Astrocyte (in vitro differentiated cells and primary cell): ENCODE measurements at places on chromosomes 7 and 10. TPM values are rescaled to one million over a fixed set of nuclear protein-coding genes. Genes with fewer than 3 reads are reported as not detected.

GRCh38 chr10:119049777-119050176, 20.3 kb downstream of the NANOS1 start:
- H3K4me3 ChIP-seq: no peak overlapping the region
- DNase-seq: no peak
- H3K36me3 ChIP-seq: peaks cover 81% of the 10 kb centered on the region
- no peaks in the 10 kb centered on the region for H3K27me3 ChIP-seq

DNA sequence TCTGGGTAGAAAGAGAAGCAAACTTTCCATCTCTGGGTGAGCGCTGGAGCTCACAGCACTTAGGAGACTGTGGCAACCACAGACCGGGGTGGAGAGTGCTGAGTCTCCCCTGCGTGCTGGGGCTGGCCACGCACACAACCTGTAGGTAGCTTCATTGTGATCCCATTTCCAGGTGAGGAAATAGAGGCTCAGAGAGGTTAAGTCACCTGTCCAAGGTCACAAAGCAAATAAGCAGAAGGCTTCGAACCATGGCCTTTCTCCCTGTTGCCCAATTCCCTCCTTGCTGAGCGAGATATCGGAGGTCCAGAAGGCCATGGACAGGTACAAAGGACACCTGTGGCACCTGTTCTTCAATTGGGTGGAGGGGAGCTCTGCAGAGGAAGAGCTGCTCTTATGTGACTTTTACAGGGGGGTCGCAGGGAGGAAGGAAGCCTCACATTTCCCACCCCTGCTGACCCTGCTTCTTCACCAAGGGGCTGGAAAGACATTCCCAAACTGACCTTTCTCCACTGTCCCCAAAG, 39.4 kb downstream of the ZCCHC24 start:
- H3K4me3 ChIP-seq: no peak overlapping the region
- DNase-seq: no peak
- no peak overlapping the region for H3K27ac ChIP-seq
- no peaks in the 10 kb centered on the region for H3K27me3 ChIP-seq

DNA sequence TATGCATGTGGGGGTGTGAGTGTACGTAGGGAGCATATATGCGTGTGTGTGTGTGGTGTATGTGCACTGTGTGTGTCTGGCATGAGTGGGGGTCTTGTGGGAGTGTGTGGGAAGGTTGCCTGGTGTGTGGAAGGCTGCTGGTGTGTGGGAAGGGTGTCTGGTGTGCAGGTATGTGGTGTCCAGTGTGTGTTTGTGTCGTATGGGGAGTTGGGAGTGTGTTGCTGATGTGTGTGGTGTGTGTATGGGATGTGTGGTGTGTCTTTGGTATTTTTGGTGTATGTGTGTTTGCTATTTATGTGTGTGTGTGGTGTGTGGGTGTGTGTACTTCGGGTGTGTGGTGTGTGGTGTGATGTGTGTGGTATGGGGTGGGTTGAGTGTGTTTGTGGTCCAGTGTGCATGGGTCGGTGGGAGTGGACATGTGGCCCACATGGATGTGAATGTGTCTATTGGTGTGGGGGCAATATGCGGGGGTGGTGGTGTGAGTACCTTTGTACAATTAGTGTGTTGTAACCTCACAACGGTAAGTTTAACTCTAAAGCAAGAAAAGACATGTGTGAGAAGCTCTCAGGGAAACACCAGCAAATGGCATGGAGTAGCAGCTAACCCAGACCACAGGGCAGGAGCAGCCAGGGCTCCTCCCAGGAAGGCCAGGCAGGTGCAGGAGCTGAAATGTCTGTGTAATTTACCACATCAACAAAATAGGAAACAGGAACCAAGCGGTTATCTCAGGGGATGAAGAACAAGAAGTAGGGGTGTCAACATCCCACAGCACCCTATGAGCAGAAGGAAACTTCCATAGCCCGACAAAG, 11.9 kb downstream of the ANTXRL start:
- no peak for DNase-seq
- H3K4me1 ChIP-seq: no peaks in the 10 kb centered on the region
- H3K4me3 ChIP-seq: no peak overlapping the region

The CYP26A1 gene
- 0.18 and 0.53 TPM in 2 replicates for total RNA-seq

GRCh38 chr10:74652664-74653063, 173.7 kb upstream of the KAT6B start:
- H3K36me3 ChIP-seq: no peaks in the 10 kb centered on the region

DNA sequence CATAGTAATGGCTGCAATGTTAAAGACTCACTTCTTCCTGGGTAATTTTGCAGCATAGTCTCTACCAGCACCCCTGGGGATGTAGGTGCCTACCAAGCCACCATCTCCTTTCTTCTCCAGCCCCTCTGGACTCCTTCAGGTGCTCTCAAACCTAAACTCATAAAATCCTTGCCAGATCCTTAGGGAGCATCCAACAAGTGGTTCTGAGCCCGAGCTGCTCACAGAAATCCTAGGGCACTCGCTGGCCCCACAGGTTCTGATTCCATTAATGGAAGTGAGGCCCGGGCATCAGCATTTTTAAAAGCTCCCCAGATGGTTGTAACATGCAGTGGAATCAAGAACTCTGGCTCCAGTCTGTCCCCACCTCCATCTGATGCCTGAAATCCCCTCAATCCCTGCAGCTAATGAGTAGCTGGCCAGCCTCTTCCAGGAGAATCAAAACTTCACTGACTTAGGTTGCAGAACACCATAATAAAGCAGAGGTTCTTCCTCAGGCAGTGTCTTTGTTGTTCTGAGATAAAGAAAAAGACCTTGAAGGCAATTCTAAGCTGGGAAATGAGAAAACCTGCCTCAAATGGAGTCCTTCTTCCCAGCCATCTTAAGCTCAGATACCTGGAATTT, 336.8 kb downstream of the KCNMA1 start:
- no peak overlapping the region for H3K4me3 ChIP-seq
- peaks cover 15% of the 10 kb centered on the region for H3K4me1 ChIP-seq
- no peaks in the 10 kb centered on the region for H3K36me3 ChIP-seq
- no peak for DNase-seq

DNA sequence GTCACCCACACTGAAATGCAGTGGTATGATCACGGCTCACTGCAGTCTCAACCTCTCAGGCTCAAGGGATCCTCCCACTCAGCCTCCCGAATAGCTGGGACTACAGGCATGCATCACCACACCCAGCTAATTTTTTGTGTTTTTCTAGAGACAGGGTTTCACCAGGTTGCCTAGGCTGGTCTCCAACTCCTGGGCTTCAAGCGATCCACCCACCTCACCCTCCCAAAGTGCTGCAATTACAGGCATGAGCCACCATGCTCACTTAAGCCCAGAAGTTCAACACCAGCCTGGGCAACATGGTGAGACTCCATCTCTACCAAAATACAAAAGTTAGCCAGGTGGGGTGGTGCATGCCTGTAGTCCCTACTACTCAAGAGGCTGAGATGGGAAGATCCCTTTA, 33.5 kb downstream of the GDI2 start:
- H3K27ac ChIP-seq: no peak overlapping the region
- H3K36me3 ChIP-seq: peaks cover 30% of the 10 kb centered on the region
- peaks cover 8% of the 10 kb centered on the region for H3K4me1 ChIP-seq
